Stimulated activated naive CD4-positive, alpha-beta T cell (primary cell): ENCODE measurements at places on chromosomes 1 and 21.

GRCh38 chr1:162498496-162498810, 835 bp downstream of the UHMK1 start:
- no peak for DNase-seq

- DNase-seq, result no peak
These were observed 20.4 kb downstream of the CSDE1 start for GRCh38 chr1:114737314-114737849.

DNA sequence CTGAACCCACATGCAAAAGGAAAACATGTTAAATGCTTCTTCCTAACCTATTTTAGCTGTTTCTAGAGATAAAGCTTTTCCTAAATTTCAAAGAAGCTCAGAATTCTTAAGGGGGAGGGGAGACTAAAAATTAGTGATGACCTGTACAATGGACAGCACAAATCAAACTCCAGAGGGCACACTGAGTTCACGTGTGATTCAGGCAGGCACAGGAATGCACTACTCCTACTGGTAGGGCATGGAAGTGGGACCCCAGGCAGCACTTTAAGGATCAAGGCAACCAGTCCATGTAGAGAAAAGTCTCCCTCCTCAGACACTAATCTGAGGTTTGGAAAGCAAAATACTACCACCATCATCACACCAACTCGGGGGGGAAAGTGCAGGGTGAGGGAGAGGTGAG, 31.3 kb upstream of the CLCA4 start:
- DNase-seq, result no peak

GRCh38 chr1:240237305-240237721, 145.6 kb downstream of the FMN2 start:
- no peak for DNase-seq

GRCh38 chr21:45386336-45386727, 18.6 kb upstream of the COL18A1 start:
- no peak for DNase-seq

DNA sequence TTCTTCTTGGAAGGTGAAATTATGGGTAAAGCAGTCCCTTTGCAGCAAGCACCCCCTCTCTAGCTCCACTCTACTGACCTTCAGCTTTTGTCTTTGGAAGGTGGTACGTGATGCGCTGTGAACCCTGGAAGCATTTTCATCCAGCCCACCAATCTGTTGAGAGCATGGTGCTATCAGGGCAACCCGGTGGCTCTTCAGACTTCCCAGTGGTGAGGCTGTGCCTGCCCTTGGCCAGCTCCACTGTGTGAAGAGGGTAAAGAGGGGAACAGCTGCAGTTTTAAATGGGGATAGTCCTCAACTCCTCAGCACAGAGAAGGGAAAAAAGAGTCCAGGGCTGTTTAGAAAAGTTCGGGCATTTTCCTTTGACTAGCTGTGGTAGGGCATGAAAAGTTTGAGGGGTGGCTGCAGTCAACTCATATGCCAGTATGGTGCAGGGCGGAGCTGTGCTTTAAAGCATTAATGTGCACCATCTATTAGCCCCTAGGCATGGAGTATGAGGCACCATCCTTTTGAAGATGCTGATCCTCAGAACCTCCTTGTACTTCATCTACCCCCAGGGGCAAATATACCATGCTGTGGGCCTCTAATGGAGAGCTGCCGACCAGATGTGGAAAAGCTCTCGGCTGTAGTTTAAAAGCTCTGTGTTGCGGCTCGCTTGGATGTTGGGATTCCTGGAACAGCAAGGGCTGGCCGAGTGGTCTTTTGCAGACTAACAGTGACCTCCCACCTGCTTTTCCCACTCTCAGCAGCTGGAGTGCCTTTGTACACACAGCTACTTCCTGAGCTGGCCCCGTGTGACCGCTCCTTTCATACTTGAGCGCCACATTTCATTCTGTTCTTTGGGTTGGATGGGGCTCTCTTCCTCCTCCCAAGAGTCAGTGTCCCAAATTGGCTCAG, 123.0 kb downstream of the PEX14 start:
- no peak for DNase-seq

DNA sequence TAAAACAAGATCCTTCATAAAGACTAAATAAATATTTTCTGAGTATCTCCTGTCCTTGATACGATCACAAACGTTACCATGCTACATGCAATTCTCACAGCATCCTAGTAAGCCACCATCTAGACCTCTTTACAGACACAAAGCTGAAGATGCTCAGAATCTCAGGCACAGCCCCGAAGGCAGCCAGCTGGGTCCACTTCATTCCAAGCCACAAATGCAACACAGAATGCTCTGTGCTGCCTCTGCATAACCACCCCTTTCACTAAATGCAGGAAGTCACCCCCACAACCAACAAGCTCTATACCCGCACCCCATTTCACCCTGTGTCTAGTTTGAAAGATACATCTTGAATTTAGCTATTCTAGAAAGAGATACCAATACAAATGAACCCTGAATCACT, 12.9 kb downstream of the RCAN1 start:
- no peak for DNase-seq

DNA sequence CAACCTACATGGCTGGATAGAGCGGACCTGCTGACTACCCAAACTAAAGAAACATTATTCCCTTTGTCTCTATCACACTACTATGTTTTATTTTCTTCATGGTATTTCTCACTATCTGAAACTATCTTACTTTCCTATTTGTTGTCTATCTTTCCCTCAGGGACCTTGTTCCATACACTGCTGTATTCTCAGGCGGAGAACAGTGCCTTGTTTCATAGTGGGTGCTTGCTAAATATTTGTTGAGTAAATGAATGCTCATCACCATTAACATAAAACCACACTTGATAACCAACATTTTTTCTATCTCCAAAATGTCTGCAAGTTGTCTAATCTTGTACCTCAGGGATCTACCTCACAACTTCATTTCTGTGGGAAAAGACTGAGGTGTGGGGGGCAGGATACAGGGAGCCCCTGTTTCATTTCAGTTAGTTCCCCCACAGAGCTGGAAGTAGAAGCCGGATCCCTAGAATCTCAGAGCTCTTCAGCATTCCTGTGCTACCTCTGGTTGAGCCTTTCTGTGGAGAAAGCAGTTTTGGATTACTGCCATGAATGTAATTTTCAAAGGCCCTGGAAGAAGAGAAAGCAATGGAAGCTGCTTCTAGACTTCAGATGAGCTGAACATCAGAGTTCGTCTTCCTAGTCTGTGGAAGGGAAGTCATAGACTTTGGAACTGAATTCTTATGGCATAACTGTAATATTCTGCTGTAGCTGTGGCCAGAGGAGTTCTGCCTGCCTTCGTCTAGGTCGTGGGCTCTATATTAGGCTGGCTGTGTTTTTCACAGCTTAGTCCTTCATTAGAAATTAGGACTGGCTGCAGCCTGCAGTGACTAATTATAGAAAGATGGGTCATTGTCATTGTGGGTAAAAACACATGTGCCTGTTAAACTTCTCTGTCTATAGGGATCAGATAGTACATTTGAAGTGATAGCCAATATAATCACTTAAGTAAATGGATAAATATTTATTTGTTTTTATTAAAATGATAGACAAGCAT, 293.2 kb upstream of the SGIP1 start:
- no peak for DNase-seq

DNA sequence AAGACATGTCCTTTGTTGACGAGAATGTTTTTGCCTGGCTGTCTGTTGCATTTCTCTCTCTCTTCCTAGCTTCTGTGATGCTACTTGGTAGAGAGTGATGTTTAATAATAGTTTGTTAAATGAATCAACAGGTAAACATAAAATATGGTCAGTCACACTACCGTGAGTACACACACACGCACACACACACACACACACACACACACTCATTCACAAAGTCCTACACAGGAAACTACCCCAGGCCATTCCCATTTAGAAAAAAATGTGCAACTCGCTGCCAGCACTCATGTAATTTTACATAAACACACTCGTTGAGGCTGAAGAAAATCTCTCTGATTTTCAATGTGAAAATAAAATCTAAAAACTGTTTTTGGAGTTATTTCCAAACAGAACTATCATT, 38.7 kb downstream of the RUNX1 start:
- no peak for DNase-seq

DNA sequence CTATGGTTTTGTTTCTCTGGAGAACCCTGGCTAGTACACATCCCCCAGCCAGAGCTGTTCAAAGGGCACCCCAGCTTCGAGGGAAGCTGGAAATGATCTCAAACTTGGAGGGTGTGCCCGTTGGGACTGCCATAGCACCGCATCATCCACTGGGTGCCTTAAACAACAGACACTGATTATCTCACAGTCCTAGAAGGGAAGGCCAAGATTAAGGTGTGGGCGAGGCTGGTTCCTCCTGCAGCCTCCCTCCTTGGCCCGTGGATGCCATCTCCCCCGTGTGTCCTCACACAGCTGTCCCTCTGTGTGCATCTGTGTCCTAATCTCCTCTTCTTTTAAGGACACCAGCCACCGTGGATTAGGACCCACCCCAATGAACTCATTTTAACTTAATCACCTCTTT, 4.2 kb upstream of the IBA57 start:
- DNase-seq, result no peak

- no peak for DNase-seq
These were observed 12.0 kb downstream of the SYT11 start for GRCh38 chr1:155871390-155871789.

DNA sequence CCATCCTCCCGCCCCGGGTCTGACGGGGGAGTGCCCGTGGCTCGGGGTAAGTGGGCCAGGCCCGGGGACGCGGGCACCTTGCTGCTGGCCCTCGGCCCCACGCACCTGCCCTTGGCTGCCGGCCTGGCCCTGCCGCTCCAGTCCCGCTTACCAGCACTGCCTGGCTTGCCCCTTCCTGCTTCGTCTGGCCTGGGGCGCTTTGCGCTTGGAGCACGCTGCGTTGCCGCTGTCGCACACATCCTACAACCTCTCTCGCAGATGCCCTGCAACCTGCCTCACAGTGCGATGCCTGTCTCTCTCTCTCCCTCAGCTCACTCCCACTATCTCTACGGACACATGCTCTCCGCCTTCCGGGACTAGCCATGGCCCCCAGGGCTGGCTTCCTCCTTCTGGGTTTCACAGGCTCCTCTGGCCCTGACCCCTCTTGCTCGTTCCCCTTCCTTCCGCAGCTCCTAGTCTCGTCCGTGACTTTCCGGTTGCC, 9.7 kb downstream of the MYOG start:
- DNase-seq, result no peak
